ENCODE measurements at places on chromosomes 2 and 18. TPM values are rescaled to one million over a fixed set of nuclear protein-coding genes. Genes with fewer than 3 reads are reported as not detected.

DNA sequence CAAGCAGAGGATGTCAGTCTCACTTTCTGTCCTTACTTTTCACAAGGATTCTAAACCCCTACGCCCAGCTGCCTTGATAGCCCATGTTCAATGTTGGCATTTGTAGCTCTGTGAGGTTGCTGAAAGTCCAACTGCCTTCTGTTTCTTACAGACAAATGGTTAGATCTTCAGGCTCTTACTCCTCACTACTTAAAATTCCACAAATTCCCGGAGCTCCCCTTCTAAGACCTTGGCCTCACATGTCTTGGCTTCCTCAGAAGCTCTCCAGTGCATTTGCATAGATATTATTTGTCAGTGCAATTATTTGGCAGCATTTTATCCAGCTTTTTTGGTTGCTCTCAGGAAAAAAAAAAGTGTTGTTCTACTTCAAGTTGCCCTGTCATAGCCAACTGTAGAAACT lies 453.7 kb upstream of the CELF4 start:
- no peaks in the 10 kb centered on the region for H3K27me3 ChIP-seq
- no peaks in the 10 kb centered on the region for H3K4me1 ChIP-seq
- no peak overlapping the region for H3K27ac ChIP-seq
- no peaks in the 10 kb centered on the region for H3K36me3 ChIP-seq
- no peak overlapping the region for H3K4me3 ChIP-seq

The CHRND gene
- total RNA-seq, result not detected

The FLACC1 gene
- total RNA-seq, result 5.3 TPM

The SLC23A3 gene
- total RNA-seq, result 0.54 TPM

GRCh38 chr2:217218269-217219163 lies 358.7 kb upstream of the TNP1 start:
- no peaks in the 10 kb centered on the region for H3K27me3 ChIP-seq
- DNase-seq, result no peak
- no peaks in the 10 kb centered on the region for H3K36me3 ChIP-seq

DNA sequence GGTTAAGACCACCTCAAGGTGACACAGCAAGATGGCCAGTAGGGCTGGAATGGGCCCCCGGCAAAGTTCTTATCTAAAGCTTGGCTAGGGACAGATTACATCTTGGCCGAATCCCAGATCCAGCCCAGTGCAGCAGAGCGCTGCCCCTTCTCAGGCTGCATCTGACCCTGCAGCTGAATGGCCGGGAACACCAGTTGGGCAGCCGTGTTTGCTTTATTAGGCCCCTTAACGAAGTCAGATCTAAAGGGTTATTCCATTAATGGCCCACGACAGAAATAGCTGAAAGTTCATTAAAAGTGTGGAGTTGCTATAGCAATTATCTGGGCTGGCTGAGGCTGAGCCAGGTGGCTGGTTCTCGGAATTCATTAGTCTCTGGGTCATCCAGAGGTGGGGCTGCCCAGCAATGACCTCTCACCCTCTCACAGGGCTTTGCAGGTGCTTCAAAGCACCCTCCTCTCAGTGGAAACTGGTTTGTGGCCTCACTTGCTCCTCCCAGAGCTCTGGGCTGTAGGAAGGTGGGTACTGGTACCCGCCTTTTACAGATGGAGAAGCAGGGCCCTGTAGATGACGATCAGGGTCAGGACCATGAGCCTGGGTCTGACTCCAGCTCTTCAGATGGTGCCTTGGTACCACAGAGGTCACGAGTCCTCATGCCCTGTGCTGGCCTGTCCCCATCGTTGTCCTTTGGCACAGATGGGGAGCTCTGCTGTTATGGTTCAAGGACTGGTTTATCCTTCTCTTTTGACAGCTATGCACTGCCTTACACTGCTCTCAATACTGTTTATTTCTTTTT lies 68.8 kb downstream of the EMX1 start:
- peaks cover 2% of the 10 kb centered on the region for H3K36me3 ChIP-seq
- no peak for DNase-seq
- no peaks in the 10 kb centered on the region for H3K27me3 ChIP-seq
- no peak overlapping the region for H3K27ac ChIP-seq
- H3K4me3 ChIP-seq, result no peak overlapping the region

DNA sequence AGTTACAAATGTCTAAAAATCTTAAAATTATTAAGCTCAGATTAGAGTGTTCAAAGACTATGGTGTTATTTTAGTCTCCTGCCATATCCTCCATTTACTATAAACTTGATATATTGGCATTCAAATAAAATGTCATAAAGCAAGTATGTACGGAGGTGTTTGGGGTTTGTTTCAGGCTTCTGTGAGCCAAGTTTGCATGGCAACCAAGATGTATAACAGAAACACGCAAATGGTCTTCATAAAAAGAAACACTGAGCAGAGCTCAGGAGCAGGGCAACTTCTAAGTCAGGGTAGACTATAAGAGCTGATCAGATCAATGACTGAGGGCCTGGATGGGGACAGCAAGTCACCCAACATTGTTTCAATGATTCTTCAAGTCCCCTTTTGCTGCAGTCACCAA lies 20.5 kb upstream of the OSR1 start:
- H3K4me3 ChIP-seq, result no peak overlapping the region
- no peak for DNase-seq
- H3K4me1 ChIP-seq, result no peaks in the 10 kb centered on the region
- no peaks in the 10 kb centered on the region for H3K36me3 ChIP-seq

DNA sequence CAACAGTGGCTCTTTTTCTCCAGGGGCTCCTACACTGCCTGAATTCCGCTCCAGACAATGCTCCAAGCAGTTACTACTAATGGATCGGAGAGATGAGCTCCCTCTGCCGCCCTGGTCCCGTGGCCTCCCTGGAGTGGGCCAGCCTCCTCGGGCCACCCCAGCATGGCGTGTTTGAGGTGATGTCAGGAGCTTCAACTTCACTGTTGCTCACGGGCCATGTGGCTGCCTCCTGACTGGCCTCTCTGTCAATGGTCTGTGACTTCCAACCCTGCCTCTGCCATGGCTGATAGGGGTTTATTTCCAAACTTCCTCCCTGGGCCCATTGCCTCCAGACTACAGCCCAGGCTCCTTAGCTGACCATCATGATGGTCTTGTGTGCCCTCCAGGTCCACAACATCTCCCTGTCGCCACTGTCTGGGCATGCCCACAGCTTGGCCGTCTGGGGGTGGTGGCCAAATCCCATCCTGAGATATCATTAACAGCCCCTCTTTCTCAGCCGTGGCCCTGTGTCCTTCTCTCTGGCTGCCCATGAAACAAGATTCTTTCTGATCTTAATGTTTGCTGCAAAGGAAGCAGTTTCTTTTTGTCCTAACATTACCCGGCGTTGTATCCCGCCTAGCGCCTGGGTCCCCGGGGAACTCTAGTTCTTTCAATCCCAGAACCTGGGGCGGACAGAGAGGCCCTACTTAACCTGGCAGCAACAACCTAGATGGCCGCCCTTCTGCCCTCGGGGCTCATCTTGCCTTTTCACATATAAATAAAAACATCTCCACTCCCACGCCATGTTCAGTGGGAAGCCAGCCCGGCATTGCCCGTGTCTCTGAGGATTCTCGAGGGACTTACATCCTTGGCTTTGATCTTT lies 38.1 kb downstream of the ATOH8 start:
- no peak for DNase-seq
- H3K4me1 ChIP-seq, result no peaks in the 10 kb centered on the region
- H3K27ac ChIP-seq, result no peak overlapping the region
- H3K4me3 ChIP-seq, result no peak overlapping the region
- no peaks in the 10 kb centered on the region for H3K36me3 ChIP-seq

- no peaks in the 10 kb centered on the region for H3K27me3 ChIP-seq
- H3K36me3 ChIP-seq, result no peaks in the 10 kb centered on the region
- no peak for DNase-seq
- H3K27ac ChIP-seq, result no peak overlapping the region
Observed at GRCh38 chr18:57631697-57632096, 10.1 kb upstream of the NARS1 start.

DNA sequence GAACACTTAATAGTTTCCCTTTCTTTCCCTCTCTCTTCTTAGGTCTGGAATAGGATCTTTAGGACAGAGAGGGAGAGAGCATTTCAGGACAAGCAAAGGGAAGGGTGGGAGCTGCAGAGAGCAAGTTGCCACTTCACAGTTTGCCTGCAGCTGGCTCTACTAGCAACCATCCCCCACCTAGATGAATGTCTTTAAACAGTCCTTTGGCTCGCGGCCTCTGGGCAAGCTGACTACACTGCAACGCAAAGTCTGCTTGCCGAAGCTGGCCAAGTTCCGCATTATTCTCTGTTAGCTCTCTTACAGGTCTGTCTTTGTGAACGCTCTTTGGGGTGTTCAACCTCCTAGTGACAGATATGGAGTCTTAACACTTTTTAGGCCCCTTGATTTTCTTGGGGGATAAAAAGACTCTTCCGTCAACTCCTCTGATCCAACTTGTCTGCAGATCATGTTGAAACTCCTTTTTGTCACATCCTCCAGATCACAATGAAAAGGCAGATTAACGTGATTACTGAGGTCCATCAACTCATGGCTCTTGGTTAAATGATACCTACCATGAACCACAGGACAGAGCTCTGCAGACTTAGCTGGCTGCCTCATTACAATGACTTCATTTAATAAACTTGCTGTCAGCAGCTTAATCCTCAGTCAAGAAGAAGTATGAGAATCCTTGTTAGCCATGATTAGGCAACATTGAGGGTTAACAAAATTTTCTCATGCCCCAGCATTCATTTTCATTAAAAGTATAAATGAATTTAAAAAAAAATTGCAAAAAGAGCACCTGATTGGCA lies 74.6 kb downstream of the SLC4A3 start:
- no peaks in the 10 kb centered on the region for H3K36me3 ChIP-seq
- no peak for DNase-seq
- H3K4me1 ChIP-seq, result no peaks in the 10 kb centered on the region
- no peak overlapping the region for H3K4me3 ChIP-seq
- no peak overlapping the region for H3K27ac ChIP-seq

The MFSD6 gene
- total RNA-seq, result 44.4 TPM

The RAB6C gene
- total RNA-seq, result not detected
